ENCODE measurements at places on chromosomes 1 and 21.

- DNase-seq = no peak
These were observed 23.4 kb upstream of the PTPN14 start for GRCh38 chr1:214574598-214575411.

DNA sequence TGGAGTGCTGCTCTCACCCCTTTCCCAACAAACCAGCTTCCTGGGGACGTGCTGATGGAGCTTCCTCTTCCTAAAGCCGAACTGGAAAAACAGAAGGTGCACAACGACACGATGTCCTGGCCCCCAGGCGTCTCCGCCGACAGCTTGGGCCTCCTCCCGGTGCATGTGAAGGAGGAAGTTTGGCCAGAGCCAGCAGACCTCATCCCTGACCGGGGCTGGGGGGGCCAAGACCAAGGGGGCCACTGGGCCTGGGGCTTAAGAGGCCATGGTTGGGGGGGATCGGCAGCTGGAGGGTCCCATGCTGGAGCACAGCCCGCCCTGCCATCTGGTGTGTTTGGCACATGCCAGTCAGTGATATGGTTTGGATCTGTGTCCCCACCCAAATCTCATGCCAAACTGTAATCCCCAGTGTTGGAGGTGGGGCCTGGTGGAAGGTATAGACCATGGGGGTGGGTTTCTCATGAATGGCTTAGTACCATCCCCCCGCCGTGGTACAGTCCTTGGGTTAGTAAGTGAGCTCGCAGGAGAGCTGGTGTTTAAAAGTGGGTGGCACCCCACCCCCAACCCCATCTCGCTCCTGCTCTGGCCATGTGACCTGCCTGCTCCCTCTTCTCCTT lies 6.4 kb downstream of the HES4 start:
- DNase-seq = no peak

DNA sequence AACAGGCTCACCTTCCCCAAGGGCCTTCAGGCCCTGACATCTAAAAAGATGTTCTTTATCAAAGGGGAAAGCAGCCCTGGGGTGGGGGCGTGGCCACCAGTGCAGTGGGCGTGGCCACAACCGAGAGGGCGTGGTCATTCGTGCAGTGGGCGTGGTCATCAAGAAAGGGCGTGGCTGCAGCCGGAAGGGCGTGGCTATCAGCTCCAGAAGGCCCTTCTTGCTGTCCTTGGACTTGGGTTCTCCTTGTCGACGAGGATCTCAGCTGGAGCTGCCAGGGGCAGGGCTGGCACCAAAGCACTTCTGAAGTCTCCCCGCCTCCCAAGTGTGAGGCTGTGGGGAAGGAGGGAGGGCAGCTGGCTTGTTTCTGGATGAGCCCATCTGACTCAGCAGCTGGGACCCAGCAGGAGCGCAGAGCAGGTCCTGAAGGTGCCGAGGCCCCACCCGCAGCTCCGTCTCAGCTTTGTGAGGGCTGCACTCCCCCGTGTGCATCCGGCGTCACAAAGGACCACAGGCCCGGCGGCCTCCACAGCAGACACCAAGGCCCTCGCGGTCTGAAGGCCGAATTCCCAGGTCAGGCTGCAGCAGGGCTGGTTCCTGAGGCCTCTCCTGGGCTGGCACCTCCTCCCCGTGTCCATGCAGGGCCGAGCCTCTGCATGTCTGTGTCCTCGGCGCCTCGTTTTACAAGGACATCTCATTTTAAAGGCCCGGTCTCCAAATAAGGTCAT lies 12.8 kb downstream of the PDE9A start:
- DNase-seq = no peak

GRCh38 chr1:19074902-19075721 lies 118.6 kb upstream of the IFFO2 start:
- no peak for DNase-seq

All from NCI-H1436 (cell line).